ENCODE measurements at places on chromosomes 4 and X. TPM values are rescaled to one million over a fixed set of nuclear protein-coding genes. Genes with fewer than 3 reads are reported as not detected.
A peak's percentile ranks its signal among the peaks of the same experiment; 100 is the strongest.

The TGIF2LX gene
- not detected for polyA plus RNA-seq

GRCh38 chrX:9401051-9401450 is 63.8 kb upstream of the TBL1X start:
- DNase-seq = no peak

The PABPC1L2A gene
- polyA plus RNA-seq = not detected

The OTUD6A gene
- not detected for polyA plus RNA-seq

DNA sequence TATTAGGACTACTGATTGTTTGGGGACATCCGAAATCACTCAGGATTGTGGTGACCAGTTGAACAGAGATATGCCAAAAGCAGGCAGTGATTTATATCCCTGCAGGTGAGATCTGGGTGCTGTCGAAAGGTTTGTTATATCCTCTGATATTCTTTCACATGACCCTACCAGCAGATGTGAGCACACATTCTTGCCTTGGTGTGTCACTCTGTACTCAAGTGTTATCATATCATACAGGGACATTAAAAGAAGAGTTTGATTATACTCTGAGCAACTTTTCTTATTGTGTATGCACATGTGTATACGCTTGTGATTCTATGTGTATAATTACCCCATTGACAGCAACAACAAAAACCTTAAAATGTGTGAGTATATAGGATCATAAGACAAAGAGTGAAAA is 381.2 kb upstream of the IGFBP7 start:
- no peak for DNase-seq

- no peak for DNase-seq
Measured at GRCh38 chr4:560731-561291, 15.3 kb downstream of the TMEM271 start.

- no peak for DNase-seq
Measured at GRCh38 chrX:141669689-141670088, 28.9 kb downstream of the SPANXD start.

DNA sequence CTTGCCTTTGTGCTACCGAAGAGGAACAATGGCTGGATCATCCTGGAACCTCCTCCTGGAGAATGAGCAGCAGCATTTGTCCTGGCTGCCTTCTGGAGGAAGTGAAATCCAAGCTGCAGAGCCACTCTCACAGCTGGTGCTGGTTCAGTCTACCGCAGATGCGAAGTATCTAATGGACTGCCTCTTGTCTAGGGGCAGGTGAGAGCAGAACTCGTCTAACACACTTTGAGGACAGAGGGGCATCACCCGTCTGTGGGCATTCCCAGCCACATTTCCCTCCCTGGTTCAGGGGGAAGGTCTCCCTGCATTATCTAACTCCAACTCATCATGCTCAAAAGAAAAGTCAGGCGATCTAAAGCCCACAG is 338.2 kb upstream of the GATB start:
- DNase-seq = no peak

DNA sequence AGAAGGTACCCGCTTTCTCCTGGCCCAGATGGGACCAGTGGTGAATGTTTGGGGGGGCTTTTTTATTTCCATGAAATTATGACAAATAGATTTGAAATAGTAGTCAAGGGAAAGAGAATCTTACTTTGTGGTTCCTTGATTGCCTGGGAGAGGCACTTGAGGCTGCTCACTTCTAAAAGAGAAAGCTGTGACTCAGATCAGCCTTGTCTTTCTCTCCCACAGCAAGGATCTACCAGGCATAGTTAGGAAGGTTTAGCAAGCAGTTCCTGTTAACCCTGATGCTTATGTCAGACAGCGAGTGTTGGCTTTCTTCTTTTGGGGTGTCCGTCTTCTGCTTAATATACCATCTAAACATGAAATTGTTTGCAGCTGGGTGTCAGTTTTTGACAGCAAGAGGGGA is 114.5 kb downstream of the TSPAN7 start:
- no peak for DNase-seq

The IRF2 gene
- polyA plus RNA-seq = 17.3 TPM

The VSIG4 gene
- 12.1 TPM for polyA plus RNA-seq

DNA sequence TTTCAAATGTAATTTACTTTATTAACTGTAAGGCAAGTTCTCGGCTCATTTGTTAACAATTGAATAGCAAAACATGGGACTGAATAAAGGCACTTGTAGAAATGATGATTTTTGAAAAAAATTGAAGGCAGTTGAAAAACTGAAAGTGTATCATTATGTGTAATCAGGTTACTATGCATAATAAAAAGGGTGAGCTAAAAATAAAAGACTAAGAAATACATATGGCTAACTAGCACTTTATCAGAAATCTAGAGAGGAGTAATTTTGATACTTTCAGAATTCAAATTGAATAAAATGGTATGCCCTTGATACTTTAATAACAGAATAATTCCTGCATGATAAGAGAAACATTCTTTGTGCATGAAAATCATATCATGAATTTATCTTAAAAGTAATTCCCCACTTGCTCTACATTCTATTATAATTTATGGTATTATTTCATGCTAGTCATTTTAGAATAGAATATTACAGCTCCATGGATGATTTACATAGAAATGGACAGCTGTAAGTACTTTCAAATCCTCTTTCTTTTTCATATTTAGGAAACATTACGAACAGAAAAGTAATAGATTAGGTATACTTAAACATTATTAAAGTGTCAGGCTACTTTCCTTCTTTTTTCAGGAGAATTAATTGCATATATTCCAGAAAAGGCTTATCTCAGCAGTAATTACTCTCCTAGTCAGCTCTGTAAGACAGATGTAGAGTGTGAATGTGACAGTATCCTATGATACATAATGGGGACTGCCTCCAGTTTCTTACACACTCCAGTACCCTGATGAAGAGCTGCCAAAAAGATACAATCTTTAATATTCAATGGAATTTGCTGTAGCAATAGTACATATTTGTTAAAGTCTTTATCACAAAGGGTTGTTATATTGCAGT is 697.3 kb downstream of the CCSER1 start:
- no peak for DNase-seq

DNA sequence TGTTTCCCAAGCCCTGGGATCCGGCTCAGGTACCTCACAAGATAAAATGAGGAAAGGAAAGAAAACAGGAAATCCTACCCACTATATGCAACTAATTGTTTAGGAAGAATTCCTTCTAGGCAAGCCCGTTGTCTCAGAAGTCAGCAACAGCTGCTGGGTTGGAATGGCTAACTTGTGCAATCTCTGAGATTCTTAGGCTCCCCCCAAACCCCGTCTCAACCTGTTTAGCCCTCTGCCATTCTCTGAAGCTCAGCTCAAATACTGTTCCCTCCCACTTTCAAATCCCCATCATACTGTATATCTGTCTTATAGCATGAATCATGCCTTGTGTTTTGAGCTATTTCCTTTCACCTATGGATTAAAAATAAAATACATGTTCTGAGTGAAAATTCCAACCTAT is 28.9 kb downstream of the STARD8 start:
- no peak for DNase-seq

- DNase-seq = no peak
Measured at GRCh38 chr4:142581881-142582280, 264.2 kb downstream of the INPP4B start.

- DNase-seq = no peak
Measured at GRCh38 chrX:17521871-17522693, 147.1 kb downstream of the NHS start.

The RRH gene
- polyA plus RNA-seq = 0.28 TPM

DNA sequence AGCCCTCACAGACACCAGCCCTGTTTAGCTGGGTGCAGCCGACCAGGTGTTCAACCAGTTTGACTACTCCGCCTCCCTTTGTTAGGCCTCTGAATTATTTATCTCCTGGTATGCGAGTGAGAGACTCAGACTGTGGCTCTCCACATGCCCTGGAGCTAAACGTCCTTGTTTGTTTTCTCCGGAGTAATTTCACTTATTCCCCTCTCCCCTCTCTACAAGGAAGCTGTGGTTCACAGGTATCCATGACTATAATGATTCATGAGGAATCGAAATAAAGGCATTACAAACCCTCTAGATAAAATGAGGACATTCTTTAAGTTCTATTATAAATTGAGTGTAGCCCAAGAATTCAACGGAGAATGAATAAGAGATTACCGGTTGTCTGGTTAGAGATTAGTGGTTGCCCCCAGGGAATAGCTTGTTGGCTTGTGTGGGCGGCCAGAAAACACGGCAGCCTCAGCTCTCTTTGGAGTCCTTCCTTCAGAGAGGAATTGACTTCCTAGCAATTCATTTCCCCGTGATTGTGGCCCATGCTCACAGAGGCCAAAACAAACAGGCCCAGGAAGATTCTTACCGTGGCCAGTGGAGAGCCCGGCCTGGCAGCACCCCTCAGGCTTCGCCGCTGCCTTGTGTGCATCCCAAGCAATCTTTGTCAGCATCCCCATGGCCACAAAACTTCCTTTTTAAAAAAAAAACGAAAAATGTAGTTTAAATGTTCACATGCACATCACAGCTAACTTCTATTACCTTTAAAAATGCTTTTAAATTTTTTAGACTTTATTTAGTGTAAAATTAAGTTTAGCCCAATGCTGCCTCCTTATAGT is 60.2 kb upstream of the CBR4 start:
- no peak for DNase-seq

DNA sequence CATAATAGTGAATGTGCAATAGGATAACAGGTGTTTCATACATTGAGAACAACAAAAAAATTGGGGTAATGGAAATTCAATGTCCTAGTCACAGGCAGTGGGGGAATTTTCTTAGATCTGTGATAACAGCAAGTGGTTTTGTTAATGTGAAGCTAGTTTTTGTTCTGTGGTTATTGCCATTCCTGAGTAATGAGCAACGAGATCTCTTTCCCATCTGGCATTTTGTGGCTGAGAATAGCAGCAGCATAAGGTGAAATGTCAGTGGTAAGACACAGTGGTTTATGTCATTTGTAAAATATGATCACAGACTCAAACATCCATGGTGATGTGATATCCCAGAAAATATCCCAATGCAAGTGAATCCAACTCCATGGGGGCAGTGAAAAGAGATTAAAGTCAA is 497.5 kb downstream of the KCNIP4 start:
- DNase-seq = no peak

The ETDB gene
- polyA plus RNA-seq = not detected

DNA sequence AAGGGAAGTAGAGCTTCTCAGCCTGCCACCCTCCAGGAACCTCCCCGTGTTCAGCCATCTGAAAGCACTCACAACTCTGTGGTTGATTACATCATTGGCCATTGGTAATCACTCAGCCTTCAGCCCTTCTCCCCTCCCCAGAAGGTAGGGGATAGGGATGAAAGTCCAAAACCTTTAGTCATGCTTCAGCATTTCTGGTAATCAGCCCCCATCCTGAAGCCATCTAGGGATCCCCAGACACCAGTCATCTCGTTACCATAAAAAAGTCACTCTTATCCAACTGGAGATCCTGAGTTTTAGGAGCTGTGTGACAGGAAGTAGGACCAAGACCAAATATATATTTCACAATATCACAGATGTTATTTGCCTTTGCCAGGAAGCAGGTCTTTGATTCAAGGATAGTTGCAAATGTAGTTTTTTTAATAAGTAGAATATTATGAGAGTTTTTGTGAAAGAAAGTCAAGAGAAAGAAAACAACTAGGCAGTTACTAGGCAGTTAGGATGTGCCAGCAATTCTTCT is 364.6 kb upstream of the NOCT start:
- DNase-seq = peak; percentile 63

- DNase-seq = no peak
Measured at GRCh38 chrX:9535101-9535500, 70.2 kb downstream of the TBL1X start.

DNA sequence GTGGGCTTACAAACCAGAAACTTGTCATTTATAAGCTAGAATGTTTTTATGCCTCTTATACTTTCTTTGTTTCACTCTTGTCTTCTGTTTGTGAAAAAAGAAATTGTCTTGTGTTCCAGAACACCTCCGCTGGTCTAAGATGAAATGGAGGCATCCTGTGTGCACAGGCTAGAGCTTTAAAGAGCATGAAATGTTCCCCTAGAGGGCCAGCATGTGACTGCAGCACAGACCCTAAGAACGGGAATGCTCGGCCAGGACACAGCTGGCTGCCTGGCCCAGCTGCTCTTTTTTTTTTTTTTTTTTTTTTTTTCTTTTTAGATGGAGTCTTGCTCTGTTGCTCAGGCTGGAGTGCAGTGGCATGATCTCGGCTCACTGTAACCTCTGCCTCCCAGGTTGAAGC is 33.6 kb downstream of the SETD7 start:
- DNase-seq = no peak

The RHOH gene
- 0.33 TPM for polyA plus RNA-seq

The RS1 gene
- not detected for polyA plus RNA-seq

GRCh38 chr4:113189546-113189945 is 140.1 kb downstream of the ANK2 start:
- no peak for DNase-seq

DNA sequence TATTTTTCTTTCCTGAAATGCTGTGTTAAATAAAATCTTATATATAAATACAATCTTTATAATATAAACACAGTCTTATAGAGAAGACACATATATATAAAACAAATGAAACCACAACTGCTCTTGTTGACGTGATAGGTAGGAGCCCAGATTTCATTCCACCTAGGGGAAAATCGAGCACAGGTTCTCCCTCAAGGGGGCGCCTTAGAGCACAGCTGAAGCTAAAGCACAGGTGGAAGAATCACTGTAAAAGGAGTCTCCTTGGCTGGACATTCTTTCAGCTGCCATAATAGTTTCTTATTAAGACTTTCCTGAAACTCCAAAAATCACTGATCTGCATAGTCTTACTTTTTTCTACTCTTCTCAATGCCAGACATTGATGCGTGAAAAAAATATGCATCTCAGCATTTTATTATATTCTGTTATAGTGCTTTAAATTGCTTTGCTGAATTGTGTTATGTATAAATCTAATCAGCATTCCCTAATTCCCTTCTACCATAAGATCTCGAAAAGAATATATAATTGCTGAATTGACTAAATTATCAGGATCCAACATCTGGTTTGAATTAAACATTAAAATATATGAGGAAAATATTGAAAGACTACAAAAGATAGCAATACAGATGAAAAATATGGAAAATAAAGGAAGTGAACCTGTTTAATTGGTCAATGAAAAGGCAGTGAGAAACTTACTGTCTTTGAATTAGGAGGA is 25.5 kb upstream of the RXFP1 start:
- DNase-seq = no peak

DNA sequence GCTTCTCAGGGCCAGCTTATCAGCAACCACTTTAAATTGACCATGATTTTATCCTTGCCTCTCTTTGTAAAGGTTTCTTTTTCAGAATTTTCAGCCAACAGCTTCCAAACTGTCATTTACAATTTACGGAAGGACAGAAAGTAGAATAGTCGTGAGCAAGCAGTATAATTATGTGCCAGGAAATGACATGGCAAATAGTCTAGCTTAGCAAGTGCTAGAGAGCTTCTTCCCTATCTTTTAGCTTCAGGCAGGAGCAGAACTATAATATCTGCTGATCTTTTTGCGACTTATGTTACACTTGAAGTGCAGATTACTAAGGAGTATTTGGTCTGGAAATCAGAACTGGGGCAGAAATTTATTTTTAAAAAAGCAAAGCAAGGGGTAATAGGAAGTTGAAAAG is 123.0 kb upstream of the AP1S2 start:
- no peak for DNase-seq
